Large intestine (tissue), 12 donors: ENCODE measurements at places on chromosomes 16 and 17. TPM values are rescaled to one million over a fixed set of nuclear protein-coding genes. Genes with fewer than 3 reads are reported as not detected.

GRCh38 chr16:10571354-10571753 lies 9.0 kb downstream of the EMP2 start:
- no peak for DNase-seq

- DNase-seq, result no peak
Measured at GRCh38 chr17:59844884-59845594, 47.7 kb downstream of the TUBD1 start.

DNA sequence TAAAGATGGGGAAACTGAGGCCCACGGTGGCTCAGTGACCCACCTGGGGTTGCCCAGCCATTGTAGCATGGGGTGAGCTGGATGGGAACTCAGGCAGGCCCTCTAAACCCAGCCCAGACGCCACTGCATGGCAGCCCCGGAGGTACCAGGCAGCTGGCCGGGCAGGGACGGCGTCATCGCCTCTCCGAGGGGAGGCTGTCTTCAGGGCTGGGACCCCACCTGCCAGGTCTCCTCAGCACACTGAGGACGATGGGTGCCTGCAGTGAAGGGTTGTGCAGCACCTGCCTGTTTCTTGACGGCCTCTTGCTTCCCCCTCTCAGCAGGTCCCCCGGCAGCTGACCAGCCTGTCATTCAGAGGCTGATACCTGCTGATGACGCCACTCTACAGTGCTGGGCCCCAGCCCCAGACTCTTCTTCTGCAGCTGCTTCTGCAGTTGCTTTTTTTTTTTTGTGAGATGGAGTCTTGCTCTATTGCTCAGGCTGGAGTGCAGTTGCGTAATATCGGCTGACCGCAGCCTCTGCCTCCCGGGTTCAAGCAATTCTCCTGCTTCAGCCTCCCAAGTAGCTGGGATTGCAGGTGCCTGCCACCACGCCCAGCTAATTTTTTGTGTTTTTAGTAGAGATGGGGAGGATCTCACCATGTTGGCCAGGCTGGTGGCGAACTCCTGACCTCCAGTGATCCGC lies 24.7 kb downstream of the RNF213 start:
- DNase-seq, result no peak

DNA sequence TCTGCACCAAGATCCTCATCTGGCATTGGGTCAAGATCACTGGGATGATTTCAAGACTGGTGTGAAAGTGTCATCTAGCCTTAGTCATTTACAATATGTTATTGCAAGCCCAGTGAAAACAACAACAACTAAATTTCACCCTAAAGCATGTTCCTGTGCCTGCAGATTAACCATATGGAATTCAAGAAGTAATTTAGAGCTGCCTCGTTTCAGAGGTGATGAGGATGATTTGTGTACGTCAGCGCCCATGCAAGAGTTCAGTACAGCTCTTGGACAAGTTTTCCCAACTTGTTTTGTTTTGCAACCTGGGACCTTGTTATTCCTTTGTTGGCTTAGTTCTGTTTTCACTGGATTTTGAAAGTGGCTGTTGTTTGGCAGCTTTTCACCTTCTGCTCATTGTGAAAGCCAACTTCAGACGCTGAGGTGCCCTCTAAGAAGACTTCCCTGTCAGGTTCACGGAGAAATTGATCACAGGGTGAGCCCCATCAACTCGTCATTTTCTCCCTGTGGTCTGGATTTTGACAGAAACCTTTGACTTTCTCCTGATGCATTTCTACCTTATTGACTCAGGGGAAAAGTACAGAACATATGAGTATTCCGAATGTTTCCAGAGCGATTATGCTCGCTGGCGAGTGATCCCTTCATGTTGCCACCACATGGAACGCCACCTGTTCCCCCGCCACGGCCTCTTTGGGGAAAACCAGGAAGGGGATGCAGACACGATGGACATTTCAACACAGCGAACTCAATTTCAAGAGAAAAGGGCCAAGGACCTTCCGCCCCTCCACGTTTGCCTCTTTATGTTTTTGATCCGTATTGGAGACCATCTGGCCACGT lies 85.6 kb downstream of the FOXL1 start:
- DNase-seq, result no peak

GRCh38 chr17:1322014-1322428 lies 42.6 kb downstream of the TRARG1 start:
- no peak for DNase-seq

GRCh38 chr17:79361221-79361734 lies 249.6 kb downstream of the RBFOX3 start:
- no peak for DNase-seq

GRCh38 chr16:16890964-16891363 lies 512.0 kb downstream of the NPIPA7 start:
- no peak for DNase-seq

GRCh38 chr17:9138161-9138717 lies 116.9 kb downstream of the NTN1 start:
- DNase-seq, result no peak

Gene CDH3
- 5.1 TPM for polyA plus RNA-seq

DNA sequence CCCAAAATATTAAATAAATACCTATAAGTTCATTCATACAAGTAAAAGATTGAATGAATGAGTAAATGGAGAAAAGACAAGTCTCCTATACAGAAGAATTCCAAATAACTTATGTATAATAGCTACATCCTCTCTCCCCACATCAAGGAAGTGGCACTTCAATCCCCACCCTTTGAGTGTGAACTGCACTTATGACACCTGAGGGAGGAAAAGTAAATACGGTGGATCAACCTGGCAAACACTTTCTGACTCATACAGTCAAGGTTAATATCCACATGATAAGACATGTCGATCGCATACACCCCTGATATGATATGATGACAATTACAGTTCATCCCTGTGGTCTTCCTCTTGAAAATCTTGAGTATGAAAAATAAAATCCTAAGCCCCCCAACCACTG lies 18.0 kb downstream of the SLFN12L start:
- peak; percentile 47 for DNase-seq

DNA sequence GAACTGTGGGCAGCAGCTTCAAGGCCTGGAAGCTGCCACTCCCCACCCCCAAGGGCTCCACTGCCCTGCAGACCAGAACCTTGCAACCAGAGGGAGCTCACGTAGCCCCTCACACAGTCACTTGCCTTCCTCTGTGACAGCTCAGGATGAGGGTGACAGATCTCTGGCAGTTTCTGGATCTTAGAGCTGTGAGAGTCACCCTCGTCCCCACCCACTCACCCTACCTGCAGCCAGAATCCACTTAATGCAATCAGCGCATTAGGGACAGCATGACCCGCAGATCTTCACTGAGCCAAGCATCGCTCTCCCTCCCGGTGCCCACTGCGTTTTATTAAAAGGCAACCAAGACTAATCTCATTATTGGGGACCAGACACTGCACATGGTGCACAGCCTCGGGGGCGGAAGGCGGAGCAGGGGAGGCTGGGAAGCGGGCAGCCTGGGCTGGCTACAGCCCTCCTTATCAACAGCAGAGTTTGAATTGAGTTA lies 3.5 kb downstream of the CYB561 start:
- no peak for DNase-seq

- no peak for DNase-seq
Measured at GRCh38 chr16:87728026-87728425, 37.8 kb downstream of the KLHDC4 start.

Gene TRPV2
- 5.9 TPM for polyA plus RNA-seq

DNA sequence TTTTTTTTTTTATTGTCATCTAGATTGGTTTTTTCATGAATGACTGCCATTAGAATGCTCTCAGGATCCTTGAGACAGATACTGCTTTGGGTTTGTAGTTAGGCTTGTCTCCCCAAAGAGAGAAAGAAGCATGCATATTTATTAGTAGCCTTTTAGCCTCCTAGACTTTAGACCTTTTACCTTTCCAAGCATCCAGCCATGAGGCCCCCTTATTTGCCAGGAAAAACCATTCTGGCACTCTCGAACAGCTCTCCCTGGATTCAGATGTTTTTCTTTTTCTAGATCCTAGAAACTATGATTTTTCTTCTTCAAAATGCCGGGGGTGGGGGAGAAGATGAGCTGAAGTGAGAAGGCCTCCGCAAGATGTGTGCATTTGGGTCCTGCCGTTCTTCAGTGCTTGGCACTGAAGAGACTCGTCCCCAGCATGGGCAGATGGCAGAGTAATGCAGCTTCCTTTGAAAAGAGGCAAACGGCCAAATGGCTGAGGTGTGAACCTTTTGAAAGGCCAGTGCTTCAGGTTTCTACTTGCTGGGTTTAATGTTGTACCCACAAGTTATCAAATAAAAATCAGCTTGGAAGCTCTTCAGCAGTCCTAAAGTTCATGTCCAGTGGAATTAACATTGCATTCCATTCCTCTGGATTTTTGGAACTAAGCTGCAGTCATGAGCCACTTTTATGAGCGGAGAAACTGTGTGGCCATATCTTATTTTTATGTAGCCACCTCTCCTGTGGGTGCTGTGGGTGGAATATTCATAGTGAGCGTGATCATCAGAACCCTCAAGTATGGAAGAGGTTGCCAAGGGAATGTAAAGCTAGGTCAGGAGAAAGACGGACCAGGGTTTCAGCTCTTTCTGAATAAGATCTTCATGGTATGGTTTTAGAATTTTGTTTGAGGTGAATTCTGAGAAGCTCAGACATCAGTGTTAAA lies 7.2 kb downstream of the SOCS7 start:
- DNase-seq, result no peak

- DNase-seq, result peak; percentile 83
Measured at GRCh38 chr17:82287868-82288801, 14.6 kb upstream of the CSNK1D start.

DNA sequence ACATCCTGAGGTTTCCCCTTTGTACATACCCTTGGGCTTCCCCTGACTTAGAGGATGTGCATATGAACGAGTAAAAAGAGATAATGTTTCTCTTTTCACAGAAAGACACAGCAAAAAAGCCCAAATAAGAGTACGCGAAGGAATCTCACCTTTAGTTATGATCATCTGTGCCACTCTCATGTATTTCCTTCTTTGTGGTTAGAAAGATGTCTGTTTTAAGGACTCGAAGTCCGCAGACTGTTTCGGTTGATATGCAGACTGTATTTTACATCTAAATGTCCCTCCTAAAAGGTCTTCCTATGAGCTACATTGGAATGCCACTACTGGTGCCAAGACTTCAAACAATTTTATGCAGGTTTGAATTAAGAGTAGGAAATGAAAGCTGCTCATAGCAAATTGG lies 102.3 kb upstream of the GOT2 start:
- DNase-seq, result no peak

Gene DNAI2
- 0.07 TPM for polyA plus RNA-seq

Gene NIP7
- polyA plus RNA-seq, result 25.5 TPM

DNA sequence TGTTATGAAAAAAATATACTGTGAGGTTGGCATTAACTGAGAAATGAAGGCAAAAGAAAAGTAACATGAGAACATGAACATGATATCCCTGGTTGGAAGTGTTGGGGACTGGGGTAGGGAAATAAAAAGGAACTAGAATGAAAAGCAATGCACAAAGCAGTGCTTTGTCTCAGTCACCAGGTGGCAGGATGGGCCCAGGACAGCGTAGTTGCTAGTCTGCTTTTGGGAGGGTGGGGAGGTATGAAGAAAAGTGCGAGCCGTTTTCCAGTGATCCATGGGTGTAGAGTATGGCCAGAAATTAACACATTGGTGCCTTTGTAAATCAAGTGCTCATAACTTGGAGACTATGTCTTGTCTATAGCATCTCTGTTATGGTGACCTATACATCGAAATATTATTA lies 662.5 kb upstream of the SALL1 start:
- DNase-seq, result no peak

Gene KREMEN2
- polyA plus RNA-seq, result 0.66 TPM

Gene ATP2A1
- polyA plus RNA-seq, result 4.1 TPM

DNA sequence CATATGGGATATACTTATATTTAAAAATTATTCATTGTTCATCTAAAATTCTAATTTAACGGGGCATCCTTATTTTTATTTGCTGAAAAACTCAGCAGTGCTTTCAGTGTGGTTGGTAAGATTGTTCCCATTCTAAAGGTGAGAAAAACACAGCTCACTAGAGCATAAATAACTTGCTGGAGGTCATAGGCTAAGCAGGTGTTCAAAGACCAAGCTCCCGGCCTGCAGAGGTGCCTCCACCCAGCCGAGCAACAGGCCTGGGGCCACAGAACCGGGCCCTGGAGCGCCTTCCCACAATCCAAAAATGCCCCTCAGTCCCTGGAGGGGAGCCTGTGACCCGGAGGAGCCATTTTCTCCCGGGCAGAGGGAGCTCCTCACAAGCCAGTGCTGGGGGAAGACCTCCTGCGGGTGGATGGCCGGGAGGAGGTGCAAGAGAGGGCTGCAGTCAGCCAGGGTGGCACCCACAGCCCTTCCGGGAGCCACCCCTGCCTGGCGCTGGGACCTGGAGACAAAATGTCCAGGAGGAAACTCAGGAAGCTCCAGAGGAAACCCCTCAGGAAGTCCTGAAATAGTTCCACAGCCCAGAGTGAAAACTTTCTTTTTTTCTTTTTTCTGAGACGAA lies 14.7 kb downstream of the ABR start:
- DNase-seq, result no peak

DNA sequence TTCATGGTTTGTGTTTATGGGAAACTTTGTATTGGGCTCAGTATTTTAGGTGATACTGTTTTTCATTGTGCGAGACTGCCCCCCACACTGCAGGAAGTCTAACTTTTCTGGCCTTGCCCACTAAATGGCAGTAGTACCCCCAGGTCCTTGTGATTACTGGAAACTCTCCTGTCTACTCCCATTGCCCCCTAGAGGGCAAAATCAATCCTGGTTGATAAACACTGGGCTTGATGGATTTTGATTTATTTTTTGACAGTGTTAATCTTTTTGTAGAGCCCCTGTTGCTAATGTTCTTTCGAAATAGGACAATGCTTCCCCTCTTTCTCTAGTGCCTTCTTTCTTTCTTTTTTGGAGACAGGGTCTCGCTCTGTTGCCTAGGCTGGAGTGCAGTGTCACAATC lies 15.5 kb downstream of the METTL9 start:
- DNase-seq, result no peak

GRCh38 chr17:50995668-50996067 lies 125.0 kb downstream of the SPAG9 start:
- DNase-seq, result no peak

- DNase-seq, result no peak
Measured at GRCh38 chr16:1723450-1724147, 17.6 kb downstream of the MAPK8IP3 start.

DNA sequence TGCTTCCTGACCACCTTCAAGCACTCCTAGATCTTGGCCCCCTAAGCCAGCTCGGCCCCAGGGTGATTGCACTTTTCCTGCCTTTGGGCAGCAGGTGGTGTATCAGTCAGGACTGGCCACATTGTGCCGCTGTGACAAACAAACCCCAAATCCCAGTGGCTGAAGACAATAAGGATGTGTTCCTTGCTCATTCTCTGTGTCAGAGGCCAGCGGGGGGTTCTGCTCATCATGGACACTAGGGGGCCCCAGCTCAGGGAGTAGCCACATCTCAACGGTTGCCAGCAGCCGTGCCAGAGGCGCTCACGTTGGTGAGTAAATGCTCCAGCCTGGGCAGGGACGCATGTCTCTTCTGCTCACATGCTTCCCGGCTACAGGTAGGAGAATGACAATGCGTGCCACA lies 60.4 kb downstream of the ZDHHC7 start:
- DNase-seq, result no peak
